PC-3 (cell line): ENCODE measurements at places on chromosomes 7 and 10. TPM values are rescaled to one million over a fixed set of nuclear protein-coding genes. Genes with fewer than 3 reads are reported as not detected.
A peak's percentile ranks its signal among the peaks of the same experiment; 100 is the strongest.

Gene ABCB1
- not detected in 2 replicates for total RNA-seq

Gene OR2A1
- total RNA-seq = 0.40 TPM in 1 of 2 replicates, not detected in the other

Gene SLC26A3
- total RNA-seq = not detected in 2 replicates

DNA sequence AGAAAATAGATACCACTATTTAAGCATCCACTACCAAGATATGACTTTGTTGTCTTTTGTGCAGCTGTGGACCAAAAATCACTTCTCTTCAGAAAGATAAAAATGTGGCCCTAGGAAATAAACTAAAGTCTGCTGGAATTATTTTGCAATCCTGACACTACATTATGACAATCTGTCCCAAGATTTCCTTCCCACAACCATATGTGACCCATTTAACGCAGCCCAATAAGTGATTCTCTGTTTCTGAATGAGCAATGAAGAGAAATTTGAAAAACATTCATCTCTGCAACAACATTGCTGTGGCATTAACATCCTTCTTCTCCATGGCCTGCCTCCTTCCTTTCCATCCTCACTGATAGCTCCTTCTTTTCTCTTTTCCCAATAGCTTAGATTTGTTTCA, 212.0 kb downstream of the TSPAN12 start:
- H3K36me3 ChIP-seq = no peaks in the 10 kb centered on the region
- no peaks in the 10 kb centered on the region for H3K4me1 ChIP-seq
- H3K27me3 ChIP-seq = 0 out of 2 replicates have a peak, but pooled peaks cover 3% of the 10 kb centered on the region
- DNase-seq = no peak
- H3K27ac ChIP-seq = no peak overlapping the region

- H3K27me3 ChIP-seq = no peaks in the 10 kb centered on the region
- no peak for DNase-seq
- H3K36me3 ChIP-seq = no peaks in the 10 kb centered on the region
- no peak overlapping the region for H3K27ac ChIP-seq
- H3K4me1 ChIP-seq = no peaks in the 10 kb centered on the region
Measured at GRCh38 chr7:2081526-2082135, 151.1 kb downstream of the MAD1L1 start.

- H3K27ac ChIP-seq = peak overlapping the region; percentile 96
- no peak for DNase-seq
- H3K4me3 ChIP-seq = no peak overlapping the region
- H3K4me1 ChIP-seq = peaks cover 47% of the 10 kb centered on the region
Measured at GRCh38 chr7:128020159-128020558, 11.1 kb downstream of the LRRC4 start.

GRCh38 chr7:100604028-100604975, 2.1 kb downstream of the PCOLCE start:
- H3K27ac ChIP-seq = no peak overlapping the region
- peak overlapping the region; percentile 80 for H3K4me3 ChIP-seq
- no peaks in the 10 kb centered on the region for H3K27me3 ChIP-seq
- DNase-seq = peak; percentile 59

GRCh38 chr7:110373859-110374258, 717.1 kb upstream of the LRRN3 start:
- H3K27ac ChIP-seq = no peak overlapping the region
- no peak for DNase-seq
- no peaks in the 10 kb centered on the region for H3K36me3 ChIP-seq
- H3K27me3 ChIP-seq = no peaks in the 10 kb centered on the region
- no peaks in the 10 kb centered on the region for H3K4me1 ChIP-seq

DNA sequence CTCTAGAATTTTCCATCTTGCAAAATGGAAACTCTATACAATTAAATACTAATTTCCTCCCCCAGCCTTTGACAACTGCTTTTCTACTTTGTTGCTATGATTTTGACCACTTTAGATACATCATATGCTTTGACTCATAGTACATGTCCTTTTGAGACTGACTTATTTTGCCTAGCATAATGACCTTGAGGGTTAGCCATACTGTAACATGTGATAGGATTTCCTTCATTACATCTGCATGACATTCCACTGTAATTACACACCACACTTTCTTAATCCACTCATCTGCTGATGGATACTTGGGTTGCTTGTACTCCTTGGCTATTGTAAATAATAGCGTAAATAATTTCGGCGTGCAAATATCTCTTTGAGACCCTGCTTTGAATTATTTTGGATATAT, 127.7 kb downstream of the JAZF1 start:
- H3K4me3 ChIP-seq = no peak overlapping the region
- no peak overlapping the region for H3K27ac ChIP-seq
- DNase-seq = no peak
- H3K27me3 ChIP-seq = no peaks in the 10 kb centered on the region
- H3K4me1 ChIP-seq = peaks cover 4% of the 10 kb centered on the region; the same call in 1 of the 2 replicates
